ENCODE measurements at places on chromosomes 11 and 22.

DNA sequence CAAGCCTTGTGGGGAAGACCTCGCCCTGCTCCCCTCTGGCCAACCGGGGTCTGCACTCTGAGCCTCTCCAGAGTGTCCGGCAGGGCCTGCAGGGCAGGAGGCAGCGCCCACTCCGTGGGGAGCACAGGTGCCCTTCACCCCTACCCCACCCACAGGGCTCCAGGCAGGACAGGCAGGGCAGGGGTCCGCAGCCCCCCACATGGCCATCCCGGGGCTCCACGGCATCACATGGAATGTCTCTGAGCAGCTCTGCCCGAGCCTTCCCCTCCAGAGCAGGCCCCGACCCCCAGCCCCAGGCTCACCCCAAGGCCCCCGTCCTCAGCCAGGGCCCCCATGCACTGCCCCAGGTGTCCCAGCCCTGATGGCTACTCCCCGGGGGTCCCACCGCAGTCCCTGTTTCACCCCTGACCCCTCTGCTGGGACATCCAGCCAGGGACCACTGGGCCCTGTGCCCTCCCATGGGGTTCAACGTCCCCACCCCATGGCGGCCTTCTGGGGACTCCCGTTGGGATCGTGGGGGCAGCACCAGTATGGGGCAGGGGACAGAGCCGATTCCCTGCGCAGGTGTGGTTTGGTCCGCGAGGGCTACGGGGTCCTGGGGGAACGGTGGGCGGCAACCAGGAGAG, 77.7 kb downstream of the BRD1 start:
- DNase-seq: no peak

GRCh38 chr11:68817554-68817953, 24.2 kb downstream of the CPT1A start:
- DNase-seq: no peak

GRCh38 chr22:38213990-38214301, 12.2 kb downstream of the MAFF start:
- no peak for DNase-seq

DNA sequence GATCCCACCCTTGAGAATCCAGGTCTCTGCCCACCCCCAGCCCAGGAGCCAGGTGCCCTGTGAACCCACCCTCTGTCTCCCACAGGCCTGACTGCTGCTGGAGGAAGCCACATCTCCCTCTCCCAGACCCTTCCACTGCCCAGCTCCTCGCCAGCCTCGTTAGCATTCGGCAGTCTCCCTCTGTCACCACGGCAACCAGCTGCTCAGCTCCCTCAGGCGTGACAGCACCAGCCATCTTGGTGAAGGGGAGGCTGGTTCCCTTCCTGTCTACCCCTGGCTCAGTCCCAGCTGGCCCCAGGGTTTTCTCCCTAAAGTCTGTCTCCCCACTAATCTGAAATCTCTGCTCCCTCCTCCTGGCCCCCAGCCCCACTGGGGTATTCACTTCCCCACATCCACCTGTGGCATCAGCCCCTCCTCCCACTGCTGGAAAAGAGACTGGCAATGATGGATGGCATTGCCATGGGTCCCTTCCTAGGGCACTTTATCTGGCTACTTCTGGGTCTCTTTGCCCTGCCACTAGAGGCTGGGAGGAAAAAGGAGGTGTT, 28.1 kb downstream of the NRXN2 start:
- peak; percentile 32 for DNase-seq

GRCh38 chr11:13535819-13536218, 40.0 kb upstream of the PTH start:
- DNase-seq: no peak

DNA sequence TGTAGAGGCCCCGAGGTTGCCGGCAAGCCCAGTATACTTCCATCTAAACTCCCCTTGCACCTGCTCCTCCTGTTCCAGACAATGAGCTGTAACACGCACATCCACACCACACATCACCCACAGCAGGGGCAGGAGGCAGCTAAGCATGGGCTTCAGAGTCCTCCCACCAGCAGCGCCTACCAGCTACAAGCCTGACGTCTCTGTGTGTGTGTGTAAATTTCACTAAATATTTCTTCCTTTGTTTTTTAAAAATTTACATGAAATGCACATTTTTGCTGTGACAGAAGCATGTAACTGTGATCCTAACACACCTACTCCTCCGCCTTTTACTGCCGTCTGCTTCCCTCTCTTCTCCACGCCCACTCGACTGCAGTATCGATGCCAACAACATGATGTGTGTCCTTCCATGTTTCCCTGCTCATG, 29.4 kb upstream of the PACSIN2 start:
- DNase-seq: no peak

GRCh38 chr11:11864803-11865202, 23.0 kb downstream of the USP47 start:
- DNase-seq: no peak

DNA sequence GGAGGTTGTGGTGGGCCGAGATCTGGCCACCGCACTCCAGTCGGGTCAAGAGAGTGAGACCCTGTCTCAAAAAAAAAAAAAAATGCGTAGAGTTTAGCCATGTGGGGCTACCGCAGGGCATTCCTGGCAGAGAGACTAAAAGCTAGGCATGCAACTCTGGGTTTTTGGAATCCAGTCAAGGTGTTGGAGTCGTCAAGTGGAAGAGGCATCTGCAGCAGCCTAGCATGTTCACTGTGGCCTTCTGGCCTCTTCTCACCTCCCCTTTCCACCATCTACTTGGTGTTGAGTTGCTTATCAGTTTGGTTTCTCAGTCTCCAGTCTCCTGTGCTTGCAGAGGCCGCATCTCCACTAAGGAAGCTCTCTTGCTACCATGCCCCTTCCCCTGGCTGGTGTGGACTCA, 572.5 kb downstream of the NTM start:
- no peak for DNase-seq

GRCh38 chr11:114159802-114160632, 100.5 kb downstream of the ZBTB16 start:
- DNase-seq: peak; percentile 87

DNA sequence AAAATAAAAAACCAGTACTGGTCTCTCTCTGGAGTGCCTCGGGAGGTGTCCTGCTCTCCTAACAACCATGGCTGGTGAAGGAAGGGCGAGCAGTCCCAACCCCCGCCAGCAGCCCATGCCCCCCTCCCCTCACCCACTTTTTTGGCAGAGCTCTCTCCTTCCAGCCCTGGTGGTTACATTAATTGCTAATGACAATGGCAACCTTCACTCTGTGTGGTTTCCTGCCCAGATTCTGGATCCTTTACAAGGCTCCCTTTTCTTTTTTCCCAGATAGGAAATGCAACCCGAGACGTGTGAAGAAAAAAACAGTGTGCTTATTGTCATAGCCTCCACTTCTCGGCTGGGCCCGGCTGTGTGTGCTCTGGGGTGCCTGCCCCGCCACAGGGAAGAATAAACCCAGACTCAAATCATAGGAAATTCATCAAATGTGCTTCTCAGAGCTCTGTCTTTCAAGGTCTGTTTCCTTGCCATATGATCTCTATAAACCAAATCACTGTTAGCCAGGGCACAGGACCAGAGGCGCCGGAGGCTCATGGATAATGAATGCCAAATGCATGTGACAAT, 513.0 kb downstream of the SOX6 start:
- DNase-seq: no peak

DNA sequence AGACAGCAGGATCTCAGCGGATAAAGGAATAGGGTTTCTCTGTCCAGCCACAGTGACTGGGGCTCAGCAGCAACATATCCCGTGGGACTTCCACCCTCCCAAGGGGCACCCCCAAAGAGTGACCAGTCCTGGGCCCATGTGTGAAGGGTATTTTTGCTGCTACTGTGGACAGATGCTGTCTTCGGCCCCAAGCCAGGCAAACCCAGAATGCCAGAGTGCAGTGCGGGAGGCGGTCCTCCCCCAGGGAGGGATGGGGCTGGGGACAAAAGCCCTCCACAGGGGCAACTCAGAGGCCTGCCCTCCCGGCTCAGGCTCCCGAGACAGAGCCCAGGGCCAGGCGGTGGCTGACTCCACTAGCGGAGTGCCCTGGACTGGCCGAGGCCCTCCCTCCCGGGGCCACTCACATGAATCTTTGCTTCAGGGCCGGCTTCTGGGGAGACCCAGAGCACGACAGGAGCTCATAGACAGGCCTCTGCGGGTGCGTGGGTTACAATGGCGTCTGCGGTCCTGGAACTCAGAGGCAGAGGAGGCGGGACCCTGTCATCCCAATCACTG, 34.7 kb upstream of the WNT7B start:
- no peak for DNase-seq

GRCh38 chr11:31816468-31817053, 5.4 kb upstream of the PAX6 start:
- no peak for DNase-seq

- no peak for DNase-seq
Measured at GRCh38 chr11:96191752-96192151, 151.2 kb downstream of the MAML2 start.

DNA sequence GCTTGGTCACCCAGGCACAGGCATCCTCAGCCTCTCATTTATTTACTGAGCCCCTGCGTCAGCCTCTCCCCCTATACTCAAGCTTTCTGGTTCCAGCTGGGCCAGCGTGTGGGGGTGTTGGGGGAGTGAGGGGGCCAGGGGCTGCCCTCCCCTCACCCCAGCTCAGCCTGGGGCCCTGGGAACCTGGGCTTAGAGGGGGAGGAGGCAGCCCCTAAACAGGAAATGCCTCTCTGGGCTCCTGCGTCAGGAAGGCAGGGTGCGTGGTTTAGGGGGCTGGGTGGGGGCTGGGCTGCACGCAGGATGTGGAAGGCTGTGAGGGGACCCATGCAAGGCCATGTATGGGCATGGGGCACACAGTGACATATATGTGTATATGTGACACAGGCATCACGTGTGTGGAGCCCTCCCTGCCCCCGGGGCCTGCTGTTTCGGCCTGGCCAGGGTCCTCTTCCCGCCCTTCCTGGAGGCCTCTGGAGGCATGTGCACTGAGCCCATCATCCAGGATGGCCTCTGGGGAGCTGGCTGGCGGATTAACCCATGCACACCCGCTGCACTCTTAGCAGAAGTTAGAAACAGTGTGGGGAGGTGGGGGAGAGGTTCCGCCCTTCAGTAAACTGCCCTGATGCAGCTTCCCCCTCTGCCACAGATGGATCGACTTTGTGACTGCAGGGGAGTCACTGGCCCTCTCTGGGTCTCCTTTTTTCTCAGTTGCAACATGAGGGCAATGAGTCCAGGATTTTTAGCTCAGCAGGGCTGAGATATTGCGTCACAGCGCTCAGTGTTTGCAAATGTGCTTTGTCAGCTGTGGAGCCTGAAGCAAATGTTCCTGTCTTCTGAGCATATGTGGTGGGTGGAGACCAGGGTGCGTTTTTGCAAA, 1.1 kb upstream of the CD248 start:
- no peak for DNase-seq

DNA sequence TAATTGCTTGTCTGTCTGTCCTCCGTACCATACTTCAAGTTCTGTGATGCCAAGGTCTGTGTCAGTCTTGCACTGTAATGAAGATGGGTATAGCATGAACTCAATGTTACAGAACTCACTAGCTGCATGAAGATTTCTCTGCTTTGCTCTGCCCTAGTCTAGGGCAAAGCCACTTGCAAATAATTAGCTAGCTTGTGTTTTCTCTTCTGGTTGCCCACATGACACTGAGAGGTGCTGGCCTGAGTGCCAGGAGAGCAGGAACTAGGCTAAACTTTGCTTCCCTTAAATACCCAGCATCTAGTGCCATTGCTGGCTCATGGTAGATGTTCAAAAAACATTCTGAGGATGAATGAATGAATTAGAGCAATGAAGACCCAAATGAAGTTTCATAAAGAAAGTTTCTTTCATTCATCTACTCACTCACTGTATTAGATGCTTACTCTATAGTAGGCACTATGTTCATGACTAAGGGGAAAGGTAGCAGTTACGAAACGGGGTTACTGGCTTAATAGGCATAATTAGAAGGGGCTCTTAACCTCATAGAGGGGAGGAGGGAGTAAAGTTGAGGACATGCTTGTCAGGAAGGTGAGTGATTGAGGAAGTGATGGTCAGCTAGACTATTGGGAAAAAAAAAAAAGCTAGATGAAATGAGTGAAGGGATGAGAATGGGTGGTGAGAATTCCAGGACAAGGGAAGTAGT, 4.4 kb upstream of the ENDOD1 start:
- no peak for DNase-seq

GRCh38 chr11:6962141-6962540, 35.9 kb downstream of the ZNF215 start:
- DNase-seq: no peak

GRCh38 chr11:56910046-56910773, 78.5 kb upstream of the OR5AK2 start:
- no peak for DNase-seq

GRCh38 chr11:19811380-19811779, 98.7 kb downstream of the NAV2 start:
- DNase-seq: no peak

DNA sequence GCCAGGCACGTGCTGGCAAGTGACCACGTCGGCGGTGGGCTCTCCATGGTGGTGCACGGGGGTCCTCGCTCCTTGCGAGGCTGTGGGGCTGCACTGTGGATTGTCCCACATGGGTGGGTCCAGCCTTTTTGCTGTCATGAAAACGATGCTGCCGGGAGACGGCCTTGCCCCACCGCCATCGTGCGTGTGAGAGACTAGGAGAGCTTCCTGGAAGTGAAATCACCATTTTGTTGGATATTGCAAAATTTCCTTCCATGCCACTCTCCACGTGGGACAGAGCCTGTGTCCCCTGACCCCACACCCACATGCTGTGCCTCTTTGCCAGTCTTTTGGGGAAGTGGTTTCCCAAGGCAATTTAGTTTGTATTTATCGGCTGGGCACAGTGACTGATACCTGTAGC, 18.2 kb upstream of the GRAMD4 start:
- DNase-seq: no peak

DNA sequence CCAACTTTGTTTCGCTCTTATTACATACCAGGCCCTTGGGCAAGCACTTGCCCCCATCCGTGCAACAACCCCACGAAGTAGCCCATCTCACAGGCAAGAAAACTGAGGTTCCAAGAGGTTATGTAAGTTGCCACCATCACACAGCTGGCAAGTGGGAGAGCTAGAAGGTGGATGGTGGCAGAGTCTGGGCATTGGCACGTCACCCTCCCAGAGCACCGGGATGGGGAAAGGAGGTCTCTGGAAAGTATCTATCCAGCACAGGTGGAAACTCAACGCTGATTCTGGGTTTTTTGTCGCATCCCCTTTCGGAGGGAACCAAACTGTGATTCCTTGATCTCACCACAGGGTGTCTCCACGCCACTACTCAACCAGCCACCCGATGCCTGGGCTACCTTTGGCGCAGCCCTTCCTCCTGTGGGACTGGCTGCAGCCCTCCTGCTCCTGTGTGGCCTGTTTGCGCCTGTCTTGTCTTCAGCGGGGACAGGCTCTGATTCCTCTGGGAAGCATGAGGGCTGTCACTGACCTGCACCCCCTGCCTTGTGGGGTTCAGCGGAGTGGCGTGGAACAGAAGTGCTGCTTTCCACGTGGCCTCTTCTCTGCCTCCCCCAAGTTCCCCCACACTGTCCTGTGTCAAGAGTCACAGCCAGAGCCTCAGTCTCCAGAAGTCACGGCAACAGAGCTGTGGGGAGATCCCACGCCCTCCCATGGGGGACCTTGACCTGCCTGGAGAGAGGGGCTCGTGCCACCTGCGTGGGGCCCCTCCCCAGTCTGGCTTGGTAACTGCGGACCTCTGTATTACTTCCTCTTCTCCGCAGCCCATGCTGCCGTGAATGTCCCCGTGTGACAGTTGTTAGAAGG, 34.4 kb upstream of the TRIM29 start:
- peak; percentile 28 for DNase-seq

GRCh38 chr11:66462911-66463310, 3.8 kb upstream of the PELI3 start:
- DNase-seq: no peak
